GM10248 (cell line): ENCODE measurements at places on chromosomes 5 and 9.

- no peak for DNase-seq
These were observed 747.8 kb downstream of the CDH18 start for GRCh38 chr5:19240170-19240569.

GRCh38 chr5:39319395-39319794 lies 44.9 kb downstream of the C9 start:
- no peak for DNase-seq

DNA sequence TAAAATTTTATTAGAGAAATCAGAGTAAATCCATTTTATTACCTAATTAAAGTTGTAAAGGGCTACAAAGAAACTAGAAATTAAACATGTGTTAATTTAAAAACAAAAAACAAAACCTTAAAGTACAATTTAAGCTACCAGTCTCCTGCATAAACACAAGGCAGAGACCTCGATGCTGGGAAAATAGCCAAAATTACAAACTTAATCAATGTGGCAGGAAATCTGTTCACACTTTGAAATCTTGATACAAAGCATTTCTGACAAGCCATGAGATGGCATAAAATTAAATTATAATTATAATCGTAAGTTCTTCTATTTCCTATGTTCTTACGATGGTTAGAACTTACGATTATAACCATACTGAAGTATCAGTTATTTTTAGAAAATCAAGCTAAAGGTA lies 158.0 kb upstream of the FREM1 start:
- no peak for DNase-seq

DNA sequence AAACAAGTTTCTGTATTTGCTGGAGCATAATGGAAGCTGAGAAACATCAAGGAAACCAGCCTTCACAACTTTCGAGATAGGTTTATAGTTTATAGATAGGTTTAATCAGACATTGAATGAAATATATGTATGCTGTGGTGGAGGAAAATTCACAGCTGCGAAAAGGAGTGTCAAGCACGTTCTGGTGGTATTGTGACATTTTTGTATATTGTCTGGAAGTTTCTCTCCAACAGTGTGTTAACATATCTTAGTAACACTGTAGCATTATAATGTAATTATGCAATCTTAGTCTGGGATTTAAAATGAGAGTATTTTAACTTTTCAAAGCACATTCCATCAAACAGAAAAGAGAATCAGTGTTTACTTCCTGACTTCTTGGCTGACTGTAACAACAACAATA lies 50.0 kb downstream of the FCHO2 start:
- no peak for DNase-seq

- no peak for DNase-seq
These were observed 176.2 kb downstream of the IRX2 start for GRCh38 chr5:2575292-2575691.

GRCh38 chr9:118596374-118597015 lies 772.7 kb downstream of the BRINP1 start:
- DNase-seq = no peak

- no peak for DNase-seq
These were observed 599 bp downstream of the LYRM7 start for GRCh38 chr5:131171276-131171810.

DNA sequence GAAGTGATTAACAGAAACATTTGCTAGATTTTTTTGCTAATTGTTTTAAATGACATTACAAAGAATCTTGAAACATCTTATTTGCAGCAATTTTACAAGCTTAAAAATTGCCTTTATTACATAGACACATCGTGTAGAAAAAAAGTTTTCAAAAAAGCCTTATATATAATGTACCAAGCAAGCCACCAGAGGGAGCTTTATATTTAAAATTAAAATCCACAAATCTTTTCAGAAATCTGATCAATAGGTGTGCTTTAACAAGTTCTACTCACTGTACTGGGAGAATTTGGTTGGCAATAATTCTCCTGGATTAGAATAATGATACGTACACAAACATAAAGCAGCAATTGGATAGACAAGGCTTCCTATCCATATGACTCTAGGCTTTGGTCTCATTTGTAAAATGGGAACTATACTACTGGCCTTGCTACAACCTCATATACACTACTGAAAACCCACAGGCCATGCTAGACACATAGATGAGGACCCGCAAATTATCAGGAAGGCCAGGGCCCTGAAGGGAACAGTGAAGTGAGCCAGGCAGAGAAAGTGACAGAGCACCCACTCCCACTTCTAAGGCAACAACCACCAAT lies 4.8 kb downstream of the PSMB7 start:
- no peak for DNase-seq
